ENCODE measurements at places on chromosomes 2 and 18.
A peak's percentile ranks its signal among the peaks of the same experiment; 100 is the strongest.

DNA sequence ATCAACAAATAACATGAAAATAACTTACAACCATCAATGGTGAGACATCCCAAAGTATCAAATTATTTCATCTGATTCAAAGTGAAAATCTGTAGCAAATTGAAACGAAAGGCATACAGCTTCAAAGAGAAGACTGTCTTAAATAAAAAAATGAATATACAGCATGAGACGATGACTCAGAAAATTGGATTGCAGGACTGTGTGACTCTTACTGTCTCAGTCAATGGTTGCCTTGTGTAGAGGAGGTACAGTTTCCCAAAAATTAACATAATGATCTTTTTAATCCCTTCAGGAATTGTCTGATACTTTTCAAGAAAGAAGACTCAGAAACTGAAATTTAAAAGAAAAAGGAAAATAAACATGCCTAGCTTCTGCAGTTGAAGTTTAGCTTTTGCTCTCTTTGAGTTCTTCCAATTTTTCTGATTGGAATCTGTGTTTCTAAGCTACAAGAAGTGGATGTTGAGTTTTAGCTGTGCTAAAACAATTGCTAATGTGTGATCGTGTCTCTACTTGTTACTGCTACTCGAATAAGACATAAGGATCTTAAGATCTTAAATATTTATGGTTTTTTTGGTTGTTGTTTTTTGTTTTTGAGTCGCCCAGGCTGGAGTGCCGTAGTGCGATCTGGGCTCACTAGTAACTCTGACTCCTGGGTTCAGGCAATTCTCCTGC is 41.1 kb upstream of the EPB41L3 start:
- no peak for DNase-seq

DNA sequence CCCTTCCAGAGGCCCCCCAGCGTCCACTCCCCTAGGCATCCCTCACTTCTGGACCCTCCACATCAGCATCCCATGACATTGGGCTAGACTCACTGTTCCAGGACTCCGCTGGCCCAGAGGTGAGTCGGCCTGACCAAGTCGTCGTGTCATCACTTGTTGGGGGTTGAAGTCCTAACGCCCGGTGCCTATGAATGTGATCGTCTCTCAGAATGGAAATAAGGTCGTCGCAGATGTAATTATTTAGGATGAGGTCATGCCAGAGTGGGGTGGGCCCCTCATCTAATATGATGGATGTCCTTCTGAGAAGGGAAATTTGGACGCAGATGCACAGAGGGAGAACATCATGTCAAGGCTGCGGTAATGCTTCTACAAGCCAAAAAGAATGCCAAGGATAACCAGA is 142.7 kb downstream of the AGAP1 start:
- DNase-seq, result no peak

GRCh38 chr2:10608273-10608672 is 81.5 kb downstream of the NOL10 start:
- no peak for DNase-seq

DNA sequence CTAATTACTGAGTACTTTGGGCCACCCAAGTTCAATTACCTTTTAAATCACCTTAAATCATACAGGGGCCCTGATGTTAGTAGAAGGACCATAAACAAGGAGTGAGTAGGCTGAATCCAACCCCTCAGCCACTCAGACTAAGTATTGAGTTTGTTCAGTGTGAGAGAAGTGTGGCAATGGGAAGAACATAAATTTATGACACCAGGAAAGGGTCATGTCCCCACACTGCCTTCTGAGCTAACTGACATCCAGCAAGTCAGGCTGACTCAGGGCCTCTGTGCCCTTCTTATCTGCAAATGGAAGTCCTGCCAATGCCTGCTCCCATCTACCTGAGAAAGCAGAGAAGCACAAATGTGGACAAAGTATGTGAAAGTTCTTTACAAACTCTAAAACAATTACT is 12.9 kb downstream of the PLEKHM3 start:
- no peak for DNase-seq

DNA sequence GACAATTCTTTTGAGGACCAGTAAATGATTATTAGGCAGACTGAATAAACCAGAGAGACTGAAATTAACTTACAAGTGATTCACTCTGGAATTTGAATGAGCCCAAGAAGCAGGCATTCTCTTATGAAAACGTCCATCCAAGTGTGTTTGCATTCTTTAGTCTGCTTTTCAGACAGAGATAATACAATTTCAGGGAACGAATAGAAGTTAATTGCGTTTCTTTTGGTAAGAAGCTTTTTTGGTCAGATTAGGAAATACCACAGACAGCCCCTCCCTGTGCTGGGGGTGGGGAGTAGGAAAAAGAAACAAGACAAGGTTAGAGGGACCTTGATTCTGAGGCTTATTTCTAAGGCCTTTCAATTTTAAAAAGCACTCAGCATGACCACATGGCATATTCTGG is 874.4 kb downstream of the SUCLG1 start:
- no peak for DNase-seq

- DNase-seq, result peak; percentile 58
Observed at GRCh38 chr2:152715854-152716428, 1.3 kb downstream of the PRPF40A start.

DNA sequence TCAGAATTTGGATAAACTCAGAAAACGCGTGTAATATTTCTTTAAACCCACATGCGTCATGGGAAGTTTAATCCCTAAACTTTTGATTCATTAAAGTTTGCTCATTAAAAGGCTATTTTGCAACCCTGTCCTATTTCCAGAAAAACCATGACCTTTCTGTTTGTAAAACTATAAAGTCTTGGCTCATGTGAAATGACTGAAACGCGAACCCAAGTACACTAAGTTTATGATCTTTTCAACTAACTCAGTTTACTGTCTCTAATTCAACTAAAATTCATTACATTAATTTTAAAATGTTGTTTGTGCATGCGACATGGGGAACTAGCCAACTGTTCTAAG is 3.9 kb upstream of the RPL31 start:
- DNase-seq, result no peak

DNA sequence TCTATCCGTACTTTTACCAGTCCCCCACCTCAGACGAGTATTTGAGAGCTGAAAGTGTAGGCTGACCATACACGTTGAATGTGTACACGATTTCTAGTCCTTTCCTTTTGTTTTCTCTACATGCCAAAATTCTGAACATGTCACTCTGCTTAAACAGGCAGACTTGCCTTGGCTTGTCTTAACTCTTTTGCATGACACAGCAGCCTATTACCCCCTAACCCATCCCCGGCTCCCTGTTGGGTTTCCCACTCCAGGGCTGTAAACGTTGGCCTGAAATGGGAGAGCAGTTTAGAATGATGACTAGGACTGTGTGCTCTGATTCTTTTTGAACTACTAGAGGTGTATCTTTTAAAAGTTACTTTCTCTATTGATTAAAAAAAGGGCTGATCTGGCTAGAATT is 19.1 kb downstream of the MTCL1 start:
- DNase-seq, result no peak

GRCh38 chr2:16645775-16646559 is 19.7 kb downstream of the CYRIA start:
- DNase-seq, result no peak

DNA sequence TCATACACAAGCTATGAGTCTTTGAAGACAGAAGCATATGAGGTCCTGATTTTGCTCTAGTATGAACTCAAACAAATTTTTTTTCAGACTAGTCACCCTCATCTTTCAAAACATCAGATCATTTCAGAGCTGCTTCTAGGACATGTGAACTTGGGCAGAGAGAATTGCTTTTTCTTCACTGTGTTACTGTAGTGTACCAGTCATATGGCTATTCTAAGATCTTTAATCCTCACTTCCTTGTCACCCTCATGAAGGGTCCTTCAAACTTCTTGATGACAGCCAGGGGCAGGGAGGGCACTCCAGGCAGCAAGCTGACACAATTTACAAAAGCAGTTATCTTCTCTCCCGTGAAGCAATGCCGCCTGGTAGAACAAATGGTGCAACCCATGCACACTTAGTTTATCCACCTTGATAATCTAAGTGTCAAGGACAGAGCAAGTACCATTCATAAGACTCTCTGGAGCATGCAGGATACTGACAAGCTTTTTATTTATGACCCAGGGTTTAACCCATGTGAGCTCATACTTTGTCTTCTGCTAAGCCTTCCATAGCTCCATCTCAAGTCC is 200.6 kb downstream of the DPP10 start:
- DNase-seq, result no peak

DNA sequence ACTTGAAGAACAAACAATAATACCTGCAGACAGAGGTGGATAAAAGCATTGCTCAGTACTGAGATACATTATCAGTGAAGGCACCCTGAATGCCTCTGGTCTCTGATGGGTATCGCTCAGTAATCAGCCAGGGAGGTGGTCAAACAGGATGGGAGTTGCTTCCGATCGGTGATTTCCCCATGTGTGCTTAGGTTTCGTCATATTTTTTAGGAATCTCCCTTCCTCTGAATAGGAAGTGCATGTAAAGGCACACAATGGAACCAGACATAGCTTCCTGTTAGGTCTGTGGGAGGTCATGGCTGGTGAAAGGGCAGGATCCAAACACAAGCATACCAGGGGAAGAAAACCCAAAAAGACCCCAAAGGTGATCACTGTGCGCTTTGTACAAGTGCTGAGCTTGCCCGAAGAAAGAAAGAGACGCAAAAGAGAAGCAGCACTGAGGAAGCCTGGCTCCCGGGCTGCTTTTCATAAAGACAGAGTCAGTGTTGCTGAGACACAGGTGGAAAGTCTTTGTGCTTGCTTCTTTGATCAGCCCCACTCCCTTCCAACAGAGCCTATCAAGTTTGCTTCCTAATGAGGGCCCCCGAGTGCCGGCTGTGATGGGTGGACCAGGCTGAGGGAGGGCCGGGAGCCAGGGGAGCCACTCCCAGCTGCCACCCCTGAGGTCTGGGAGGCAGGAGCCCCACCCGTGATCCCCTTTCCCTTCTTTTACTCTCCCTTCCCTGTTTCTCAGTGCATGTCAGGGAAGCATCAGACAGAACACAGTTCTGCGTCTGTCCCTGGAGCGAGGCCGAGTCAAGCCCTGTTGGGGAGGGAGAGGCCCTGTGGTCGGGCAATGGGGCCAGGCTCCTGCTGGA is 138.2 kb downstream of the SH3RF3 start:
- DNase-seq, result no peak

DNA sequence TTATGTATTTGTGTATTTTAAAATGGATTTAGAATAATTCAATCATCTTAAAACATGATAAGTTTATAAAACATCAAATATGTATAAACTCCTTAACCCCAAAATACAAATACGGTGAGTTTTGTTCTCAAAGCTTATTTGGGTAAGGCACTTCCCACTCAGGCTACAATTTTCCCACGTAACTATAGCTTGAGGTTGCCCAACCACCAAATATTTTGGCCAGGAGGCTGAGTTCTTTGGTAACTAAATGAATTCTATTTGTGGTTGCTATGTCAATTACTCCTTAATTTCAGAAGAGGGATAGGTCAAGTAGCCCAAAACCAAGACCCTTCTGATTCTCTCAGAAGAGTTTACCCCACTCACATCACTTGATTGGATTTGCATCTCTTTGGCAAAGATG is 70.4 kb downstream of the MYL12B start:
- no peak for DNase-seq

- no peak for DNase-seq
Observed at GRCh38 chr2:59888015-59888414, 665.4 kb downstream of the BCL11A start.

DNA sequence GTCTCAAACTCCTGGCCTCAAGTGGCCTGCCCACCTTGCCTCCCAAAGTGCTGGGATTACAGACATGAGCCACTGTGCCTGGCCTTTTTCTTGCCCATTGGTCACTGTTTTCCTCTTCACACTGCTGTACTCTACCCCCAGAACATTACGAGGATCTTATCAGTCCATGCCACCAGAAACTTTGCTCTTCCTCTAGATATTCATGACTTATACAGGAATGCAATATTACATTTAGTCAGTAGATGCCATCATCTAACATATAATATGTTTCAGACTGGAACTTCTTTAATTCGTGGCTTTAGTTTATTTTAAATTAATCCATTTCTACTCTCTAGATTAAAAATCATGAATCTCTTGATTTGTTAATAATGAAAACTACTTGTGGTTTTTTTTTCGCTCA is 135.5 kb downstream of the COMMD1 start:
- DNase-seq, result no peak

GRCh38 chr18:30265190-30265589 is 777.4 kb downstream of the DSC3 start:
- no peak for DNase-seq

- DNase-seq, result no peak
Observed at GRCh38 chr2:135663148-135663700, 78.4 kb upstream of the UBXN4 start.

GRCh38 chr2:89763581-89764485 is 1072.4 kb downstream of the RPIA start:
- no peak for DNase-seq

DNA sequence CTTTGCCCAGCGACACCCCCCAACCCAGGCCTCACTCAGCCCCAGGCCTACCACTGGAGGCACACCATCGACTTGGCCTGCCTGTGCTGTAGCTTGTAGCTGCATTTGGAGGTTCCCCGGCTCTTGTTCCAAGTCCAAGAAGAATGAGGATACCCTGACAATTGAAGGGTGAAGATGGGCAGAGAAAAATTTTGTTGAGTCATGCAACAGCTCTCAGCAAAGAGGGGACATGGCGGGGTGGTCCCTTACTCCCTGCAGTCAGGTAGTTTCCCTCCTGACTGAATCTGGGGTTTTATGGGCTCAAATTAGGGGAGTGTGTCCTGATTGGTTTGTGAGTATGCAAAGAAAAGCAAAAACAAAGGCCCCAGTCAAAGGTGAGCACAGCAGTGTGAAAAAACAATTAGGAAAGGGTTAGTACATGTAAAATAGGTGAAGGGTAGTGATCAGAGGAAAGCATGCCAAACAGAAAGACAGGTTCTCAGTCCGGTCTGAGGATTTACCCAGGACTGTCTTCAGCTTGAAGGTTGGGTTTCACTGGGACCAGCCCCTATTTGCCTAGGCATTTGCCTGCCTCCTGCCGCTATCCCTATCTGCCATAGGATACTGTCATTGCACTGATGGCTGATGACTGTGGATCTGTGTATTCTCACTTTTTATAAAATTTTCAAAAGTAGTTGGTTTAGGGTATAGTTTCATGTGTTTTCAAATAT is 316.4 kb upstream of the RND3 start:
- no peak for DNase-seq

- DNase-seq, result no peak
Observed at GRCh38 chr18:22210311-22210754, 40.9 kb downstream of the GATA6 start.

DNA sequence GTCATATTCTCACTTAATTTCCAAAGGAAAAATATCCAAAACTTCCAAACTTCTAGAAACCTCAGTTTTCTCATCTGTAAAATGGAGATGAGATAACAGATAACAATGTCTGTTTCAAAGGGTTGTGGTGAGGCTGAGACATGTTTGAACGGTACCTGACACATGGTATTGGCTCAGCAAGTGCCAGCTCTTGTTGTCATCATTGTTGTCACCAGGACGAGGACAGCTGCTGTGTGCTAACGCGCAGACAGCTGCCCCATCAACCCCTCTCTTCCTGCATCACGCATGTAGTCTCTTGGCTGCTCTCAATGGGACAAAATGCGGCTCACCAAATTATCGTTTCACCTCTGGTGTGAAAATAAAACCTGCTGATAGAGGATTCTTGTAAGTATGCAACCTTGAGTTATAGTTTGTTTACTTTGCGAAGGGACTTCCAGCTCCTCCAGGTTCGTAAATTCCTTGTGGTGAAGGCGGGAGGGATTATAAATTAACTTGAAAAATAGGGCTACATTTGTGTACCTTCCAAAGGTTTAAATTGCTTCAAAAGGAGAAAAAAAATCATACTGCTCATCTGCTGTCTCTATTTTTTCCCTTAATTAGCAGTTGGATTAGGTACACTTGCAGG is 605.4 kb downstream of the BCL11A start:
- DNase-seq, result no peak

- no peak for DNase-seq
Observed at GRCh38 chr2:132593171-132593570, 76.8 kb downstream of the LYPD1 start.

- no peak for DNase-seq
Observed at GRCh38 chr2:204110338-204110741, 173.8 kb downstream of the ICOS start.

Measured in SW 1271 (cell line).